ENCODE measurements at places on chromosomes 7 and 10. TPM values are rescaled to one million over a fixed set of nuclear protein-coding genes. Genes with fewer than 3 reads are reported as not detected.

Gene HABP2
- total RNA-seq: not detected

Gene SMARCD3
- 5.1 TPM for total RNA-seq

Gene ANKRD2
- not detected for total RNA-seq

Gene CEP55
- 6.0 TPM for total RNA-seq

Gene MSANTD7
- 13.7 TPM for total RNA-seq

Gene SFTPA1
- not detected for total RNA-seq

Gene CPA2
- total RNA-seq: not detected

Gene OR6B1
- not detected for total RNA-seq

Gene NUTM2D
- 11.3 TPM for total RNA-seq

Gene AS3MT
- 8.3 TPM for total RNA-seq

Gene KNDC1
- total RNA-seq: 7.4 TPM

Gene CAMK1D
- 29.8 TPM for total RNA-seq

All from glutamatergic neuron (in vitro differentiated cells).